ENCODE measurements at places on chromosomes 2 and 18.

DNA sequence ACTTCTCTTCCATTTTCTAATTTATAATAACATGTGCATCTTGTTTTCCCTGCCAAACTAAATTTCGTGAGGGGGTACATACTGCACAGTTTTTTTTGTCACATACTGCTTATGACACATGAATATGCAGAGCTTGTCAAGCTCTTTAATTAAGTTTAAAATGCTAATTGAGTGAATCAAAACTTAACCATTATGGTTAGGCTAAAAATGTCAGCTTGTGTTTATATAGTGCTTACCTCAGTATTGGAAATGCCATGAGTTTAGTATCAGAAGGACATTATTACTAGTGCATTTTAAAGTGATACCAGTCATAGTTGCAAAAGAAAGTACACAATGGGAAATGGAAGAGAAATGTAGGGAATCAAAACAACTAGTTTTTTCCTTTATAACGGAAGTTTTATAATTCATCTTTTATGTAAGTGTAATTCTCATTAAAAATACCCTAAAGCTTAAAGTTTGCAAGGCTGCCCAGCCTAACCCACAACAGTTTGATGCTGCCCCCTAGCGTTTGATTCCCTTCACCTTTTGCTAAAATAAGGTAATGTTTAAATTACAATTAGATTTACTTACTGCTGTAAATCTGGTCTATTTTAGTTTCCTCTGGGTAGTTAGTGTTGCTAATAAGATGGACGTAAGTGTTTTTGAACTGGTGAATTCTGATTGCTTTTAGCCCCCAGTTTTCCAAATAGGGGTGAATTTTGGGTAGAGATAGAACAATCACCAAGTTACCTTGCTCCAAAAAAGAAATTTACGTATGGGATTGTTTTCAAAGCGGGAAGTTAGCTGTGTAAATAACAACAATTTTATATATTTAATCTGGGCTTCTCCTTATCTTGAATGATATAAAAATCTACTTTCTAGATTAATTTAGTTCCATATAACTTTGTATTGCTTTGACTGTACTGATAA, 3.2 kb downstream of the SLC39A10 start:
- peak; percentile 27 for DNase-seq

GRCh38 chr2:1187189-1187588, 226.1 kb upstream of the TPO start:
- no peak for DNase-seq

GRCh38 chr2:96601382-96602292, 36.5 kb downstream of the KANSL3 start:
- DNase-seq, result no peak

DNA sequence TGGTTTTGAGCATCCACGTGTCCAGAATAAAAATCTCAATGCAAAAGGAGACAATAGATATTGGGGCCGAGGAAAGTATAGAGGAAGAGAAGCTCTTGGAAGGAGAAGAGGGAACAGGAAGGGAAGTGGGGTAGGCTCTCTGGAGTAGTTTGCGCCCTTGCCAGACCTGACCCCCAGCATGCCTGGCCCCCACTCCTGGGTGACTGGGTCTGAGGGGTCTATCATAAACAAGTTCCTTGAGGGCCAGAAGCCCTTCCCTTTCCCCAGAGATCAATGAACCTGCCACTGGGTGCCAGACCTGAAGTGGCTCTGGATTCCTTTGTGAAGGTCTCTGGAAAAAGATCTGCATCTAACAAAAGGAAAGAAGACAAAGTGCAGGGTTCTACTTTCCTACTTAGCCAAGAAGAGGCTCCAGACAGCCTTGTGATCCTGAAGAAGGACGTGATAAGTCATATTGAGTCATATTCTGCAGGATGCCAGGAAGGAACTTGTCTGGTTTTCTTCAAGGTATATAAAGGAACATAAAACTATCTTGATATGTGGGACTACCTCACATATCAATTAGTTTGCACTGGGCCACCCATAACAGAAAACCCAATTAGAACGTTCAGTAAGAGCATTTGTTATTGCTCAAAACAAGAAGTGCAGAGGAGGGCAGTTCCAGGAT, 18.7 kb upstream of the ATOH8 start:
- no peak for DNase-seq

DNA sequence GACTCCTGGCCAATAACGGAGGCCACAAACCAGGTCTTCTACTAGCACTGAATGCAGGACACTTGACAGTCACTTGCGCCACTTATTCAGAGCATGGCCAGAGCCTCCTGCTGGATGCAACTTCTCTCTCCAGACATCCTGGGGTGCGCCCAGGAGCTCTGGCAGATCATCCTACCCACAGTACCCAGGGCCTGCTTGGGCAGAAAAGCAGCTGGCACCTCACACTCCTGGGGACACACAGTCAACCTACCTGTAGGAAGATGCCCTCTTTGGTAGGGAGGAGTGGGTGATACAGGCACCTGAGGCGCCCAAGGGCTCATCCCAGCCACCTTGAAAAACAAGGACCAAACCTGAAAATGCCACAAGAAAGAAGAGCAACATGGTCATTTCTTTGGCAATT, 13.3 kb downstream of the GALNT14 start:
- no peak for DNase-seq

DNA sequence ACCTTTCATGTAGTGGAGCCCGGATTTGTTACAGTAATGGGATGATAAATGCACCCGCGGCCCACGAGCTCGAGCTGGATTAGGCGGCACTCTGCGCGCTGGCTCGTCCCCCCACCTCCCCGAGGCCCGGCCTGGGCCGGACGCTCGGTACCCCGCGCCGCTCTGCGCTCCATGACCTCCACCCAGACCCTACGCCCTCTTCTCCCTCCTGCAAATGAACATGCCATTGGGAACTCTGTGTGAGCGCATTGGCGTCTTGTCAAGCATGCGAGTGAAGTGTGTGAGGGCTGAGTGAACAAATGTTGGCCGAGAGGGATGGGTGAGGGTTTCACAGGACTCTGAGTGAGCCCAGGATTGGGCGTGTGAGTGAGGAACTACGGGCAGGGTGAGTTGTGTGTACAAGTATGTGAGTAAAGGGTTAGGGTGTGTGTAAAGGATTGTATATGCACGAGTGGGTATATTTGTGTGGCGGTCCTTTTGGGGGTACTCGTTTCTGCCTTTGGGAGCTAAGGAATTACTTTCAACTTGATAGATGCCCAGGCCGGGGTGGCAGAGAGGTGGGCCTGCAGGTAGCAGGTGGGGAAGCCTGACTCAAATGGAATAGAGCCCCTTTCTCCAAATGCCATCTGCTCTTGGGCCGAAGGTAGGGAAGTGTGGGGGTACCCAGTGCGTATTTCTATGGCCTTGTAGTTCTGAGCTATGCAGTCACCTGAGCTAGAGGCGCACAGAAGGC, 2.9 kb upstream of the EN1 start:
- DNase-seq, result no peak

- no peak for DNase-seq
Measured at GRCh38 chr2:32864334-32865111, 82.2 kb upstream of the LTBP1 start.
